ENCODE measurements at places on chromosomes 1 and 21. TPM values are rescaled to one million over a fixed set of nuclear protein-coding genes. Genes with fewer than 3 reads are reported as not detected.

Gene LCE1A
- total RNA-seq, result not detected

Gene DHRS3
- total RNA-seq, result 64.4 TPM

Gene LGR6
- total RNA-seq, result not detected

Gene KMO
- not detected for total RNA-seq

Gene PDXK
- total RNA-seq, result 69.4 TPM

Gene MR1
- total RNA-seq, result 21.6 TPM

Gene BTBD8
- 14.0 TPM for total RNA-seq

Gene ZFP69B
- 8.5 TPM for total RNA-seq

Gene FMO4
- 7.2 TPM for total RNA-seq

Gene ZNF678
- 8.4 TPM for total RNA-seq

Gene CR1L
- total RNA-seq, result not detected

Gene HSD11B1
- total RNA-seq, result 33.3 TPM

Gene AZIN2
- 8.1 TPM for total RNA-seq

Gene NPHP4
- 9.6 TPM for total RNA-seq

Gene PGD
- 108 TPM for total RNA-seq

Gene MARK1
- total RNA-seq, result 1.3 TPM

Gene CLCA4
- not detected for total RNA-seq

All from fibroblast of the aortic adventitia (primary cell).